ENCODE measurements at places on chromosomes 4 and X. TPM values are rescaled to one million over a fixed set of nuclear protein-coding genes. Genes with fewer than 3 reads are reported as not detected.

DNA sequence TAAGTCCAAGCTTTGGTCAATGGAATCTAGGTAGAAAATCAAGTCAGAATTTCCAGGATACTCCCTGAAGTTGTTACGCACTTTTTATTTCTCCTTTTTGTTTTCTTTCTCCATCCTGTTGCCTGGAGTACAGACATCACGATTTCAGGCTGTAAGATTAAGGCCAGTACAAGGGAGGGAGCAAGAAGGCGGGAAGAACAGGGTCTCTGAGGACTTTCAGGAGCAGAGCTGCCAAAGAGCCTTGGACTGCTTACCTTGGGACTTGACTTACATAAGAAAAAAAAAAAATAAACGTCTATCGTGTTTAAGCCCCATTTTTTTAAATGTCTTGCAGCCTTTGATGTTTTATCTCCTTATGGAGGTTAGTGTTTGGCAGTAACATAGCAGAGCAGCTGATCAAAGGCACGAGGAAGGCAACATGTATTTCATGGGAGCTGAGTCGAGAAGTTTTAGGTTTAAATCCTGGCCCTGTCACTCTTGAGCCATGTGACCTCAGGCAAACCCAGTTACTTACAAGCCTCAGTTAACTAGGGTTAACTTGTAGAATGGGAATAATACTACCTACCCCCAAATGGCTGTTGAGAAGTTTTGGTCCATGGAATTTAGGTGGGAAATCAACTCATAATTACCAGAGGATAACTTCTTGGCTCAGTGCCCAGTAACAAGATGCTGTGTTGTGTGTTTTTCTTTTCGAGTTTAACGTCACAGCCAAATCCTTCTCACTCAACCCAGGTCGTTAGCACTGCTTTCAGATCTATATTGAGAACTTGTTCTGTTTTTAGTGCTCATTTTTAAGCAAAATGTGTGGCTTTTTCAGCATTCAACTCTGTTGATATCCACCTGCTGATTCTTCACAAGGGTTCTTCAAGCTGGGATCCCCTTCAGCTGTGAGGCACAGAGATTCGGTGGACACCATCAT lies 106.8 kb downstream of the CLNK start:
- H3K27ac ChIP-seq = no peak overlapping the region
- DNase-seq = no peak
- H3K4me3 ChIP-seq = no peak overlapping the region

DNA sequence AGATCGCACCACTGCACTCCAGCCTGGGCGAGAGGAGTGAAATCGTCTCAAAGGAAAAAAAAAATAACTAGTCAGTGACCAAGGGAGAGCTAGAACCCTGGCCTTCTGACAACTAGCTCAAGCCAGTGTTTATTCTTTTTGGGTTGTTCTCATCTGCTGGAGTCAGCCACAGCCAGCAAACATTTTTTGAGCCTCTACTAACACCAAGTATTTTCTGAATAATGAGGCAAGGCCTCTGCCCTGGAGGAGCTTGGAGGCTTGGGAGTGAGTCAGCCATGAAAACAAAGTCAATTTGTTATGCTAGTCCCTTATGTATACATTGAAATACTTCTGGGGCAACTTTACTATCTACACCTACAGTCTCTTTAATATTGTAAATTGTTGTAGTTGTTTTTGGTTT lies 46.5 kb downstream of the TMA16 start:
- no peak for DNase-seq
- no peaks in the 10 kb centered on the region for H3K4me1 ChIP-seq
- H3K4me3 ChIP-seq = no peak overlapping the region
- no peaks in the 10 kb centered on the region for H3K27me3 ChIP-seq
- H3K36me3 ChIP-seq = no peaks in the 10 kb centered on the region

GRCh38 chr4:55075823-55076716 lies 49.3 kb downstream of the KDR start:
- H3K27ac ChIP-seq = no peak overlapping the region
- no peaks in the 10 kb centered on the region for H3K27me3 ChIP-seq
- H3K4me3 ChIP-seq = no peak overlapping the region
- H3K4me1 ChIP-seq = no peaks in the 10 kb centered on the region

- no peak overlapping the region for H3K27ac ChIP-seq
- no peaks in the 10 kb centered on the region for H3K4me1 ChIP-seq
- H3K4me3 ChIP-seq = no peak overlapping the region
- DNase-seq = no peak
Observed at GRCh38 chr4:167616476-167616875, 382.2 kb upstream of the SPOCK3 start.

DNA sequence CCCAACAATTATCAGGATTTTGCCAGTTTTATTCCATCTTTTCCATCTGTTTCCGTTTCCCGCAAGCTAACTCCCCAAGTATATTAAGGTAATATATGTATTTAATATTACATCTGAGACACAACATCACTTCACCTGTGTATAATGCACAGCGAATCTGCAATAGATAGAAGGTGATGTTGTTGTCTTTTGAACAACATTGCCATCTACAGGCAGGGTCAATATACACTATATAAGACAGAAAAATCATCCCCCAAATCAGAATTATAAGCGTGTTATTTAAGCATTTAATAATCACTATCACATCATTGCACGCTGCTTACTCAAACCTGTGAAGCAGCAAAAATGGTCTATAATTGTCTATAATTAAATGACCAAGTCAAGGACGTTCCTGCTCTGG lies 1115.5 kb downstream of the NLGN4X start:
- no peak overlapping the region for H3K27ac ChIP-seq
- H3K36me3 ChIP-seq = no peaks in the 10 kb centered on the region
- no peak overlapping the region for H3K4me3 ChIP-seq
- DNase-seq = no peak

DNA sequence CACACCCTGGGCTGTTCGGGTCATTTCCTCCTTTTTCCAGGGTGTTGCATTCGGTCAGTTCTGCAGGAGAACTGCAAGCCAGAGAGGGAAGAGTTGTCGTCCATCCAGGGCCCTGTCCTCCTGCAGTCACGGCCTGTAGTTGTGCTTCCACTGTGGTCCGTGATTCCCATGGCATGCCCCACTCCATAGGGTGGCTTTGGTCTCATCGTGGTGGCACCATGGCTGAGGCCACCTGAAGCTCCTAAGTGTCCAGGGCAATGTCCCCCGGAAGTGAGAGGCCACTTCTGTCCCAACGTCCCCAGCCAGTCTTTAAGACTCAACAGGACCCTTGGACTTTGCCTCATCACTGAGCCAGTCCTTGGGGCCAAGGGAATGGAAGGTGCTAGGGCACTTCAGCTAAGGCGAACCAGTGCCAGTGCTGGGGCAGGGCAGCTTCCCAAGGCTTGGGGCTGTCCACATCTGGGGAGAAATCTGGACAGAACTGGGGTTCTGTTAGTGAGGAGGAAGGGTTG lies 83.7 kb downstream of the HTRA3 start:
- H3K36me3 ChIP-seq = no peaks in the 10 kb centered on the region
- no peak overlapping the region for H3K4me3 ChIP-seq
- no peaks in the 10 kb centered on the region for H3K27me3 ChIP-seq

- H3K27ac ChIP-seq = no peak overlapping the region
- H3K4me1 ChIP-seq = no peaks in the 10 kb centered on the region
- H3K27me3 ChIP-seq = no peaks in the 10 kb centered on the region
- DNase-seq = no peak
Observed at GRCh38 chr4:53622739-53623151, 31.5 kb upstream of the LNX1 start.

DNA sequence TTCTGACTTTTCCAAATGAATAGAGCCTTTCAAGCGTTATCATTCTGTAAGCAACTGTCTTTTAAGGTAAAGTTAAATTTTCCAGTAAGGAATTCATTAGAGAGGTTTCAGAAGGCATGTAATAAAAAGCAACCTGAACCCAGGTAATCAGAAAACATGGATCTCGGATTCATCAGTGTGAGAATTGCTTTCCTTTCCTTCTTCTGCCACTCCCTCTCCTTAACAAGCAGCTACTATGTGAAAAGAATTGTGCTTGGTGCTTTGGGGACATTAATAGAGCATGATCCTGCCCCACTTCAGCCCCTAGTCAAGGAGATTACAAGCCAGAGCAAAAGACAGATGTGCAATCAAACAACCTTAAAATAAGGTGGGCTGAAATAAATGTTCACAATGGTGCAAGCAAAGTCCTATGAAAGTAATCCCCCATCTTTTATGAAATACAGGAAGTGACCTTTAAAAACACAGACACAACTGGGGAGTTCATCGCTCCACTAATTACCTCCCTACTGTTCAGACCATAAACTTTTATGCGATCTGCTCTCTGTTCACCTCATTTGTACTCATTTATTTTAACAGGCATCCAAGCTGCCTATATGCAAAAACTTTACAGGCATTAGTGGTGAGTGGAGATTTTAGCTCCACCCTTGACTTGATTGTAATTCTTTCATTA lies 122.9 kb upstream of the RASGEF1B start:
- no peaks in the 10 kb centered on the region for H3K36me3 ChIP-seq
- H3K4me3 ChIP-seq = no peak overlapping the region
- H3K4me1 ChIP-seq = no peaks in the 10 kb centered on the region
- no peak for DNase-seq
- H3K27me3 ChIP-seq = no peaks in the 10 kb centered on the region
- H3K27ac ChIP-seq = no peak overlapping the region

DNA sequence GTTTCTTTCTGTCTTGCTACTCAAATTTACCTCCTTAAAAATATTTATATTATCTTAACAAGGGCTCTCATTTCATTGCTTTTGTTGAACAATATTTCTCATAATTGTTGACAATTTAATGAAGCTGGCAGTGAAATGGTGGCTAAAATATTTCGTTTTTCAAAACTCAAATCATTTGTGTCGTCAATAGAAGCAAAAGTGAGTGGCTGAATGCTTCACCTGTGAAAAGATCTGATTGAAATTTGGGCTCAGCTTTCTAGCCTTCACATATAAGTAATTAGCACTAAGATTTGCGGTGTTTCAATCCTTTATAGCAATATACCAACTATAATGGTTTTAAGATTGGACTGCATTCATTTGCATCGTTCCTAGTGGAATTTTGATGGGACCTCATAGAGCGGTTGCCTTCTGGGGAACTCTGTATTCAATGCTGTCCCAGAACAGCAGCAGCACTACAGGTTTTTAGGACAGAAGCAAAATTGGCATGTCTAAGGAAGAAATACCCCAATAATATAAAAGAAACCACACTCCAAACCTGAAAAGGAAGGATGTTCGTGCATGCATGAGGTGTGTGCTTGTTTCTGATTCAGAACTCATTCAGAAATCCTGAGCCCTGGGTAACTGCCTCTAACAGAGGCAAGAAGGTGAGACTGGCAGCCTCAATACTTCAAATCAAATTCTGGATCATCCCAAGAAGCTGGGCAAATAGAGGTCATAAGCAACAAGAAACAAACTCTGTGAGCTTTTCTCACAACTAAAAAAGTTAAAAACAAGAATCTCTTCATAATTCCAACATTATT lies 2.5 kb downstream of the CXCL1 start:
- H3K36me3 ChIP-seq = no peaks in the 10 kb centered on the region
- H3K27me3 ChIP-seq = no peaks in the 10 kb centered on the region
- DNase-seq = no peak
- H3K27ac ChIP-seq = no peak overlapping the region

DNA sequence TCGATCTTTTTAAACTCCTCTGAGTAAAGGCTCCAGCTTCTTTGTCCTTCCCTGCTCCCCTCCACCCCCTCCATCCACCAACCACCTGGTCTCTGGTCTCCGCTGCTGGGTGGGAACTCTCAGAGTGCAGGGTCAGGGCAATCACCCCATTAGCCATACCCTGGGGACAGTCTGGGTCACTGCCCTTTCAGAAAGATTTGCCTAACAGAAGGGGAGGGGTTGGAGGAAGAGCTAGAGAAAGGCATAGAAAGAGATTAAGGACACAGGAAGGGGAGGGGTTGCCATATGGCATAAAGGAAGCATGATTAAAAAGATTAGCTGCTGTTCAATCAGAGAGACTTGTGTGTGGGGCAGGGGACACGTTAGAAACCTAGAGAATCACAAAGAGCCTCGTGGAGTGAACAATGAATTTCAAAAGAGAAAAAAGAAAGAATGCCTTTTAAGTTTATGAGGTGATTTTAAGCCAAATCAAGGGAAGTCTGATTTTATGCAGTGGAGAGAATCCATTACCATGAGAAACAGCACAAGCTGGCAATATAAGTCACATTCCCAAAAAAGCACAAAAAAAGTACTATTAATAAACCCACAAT lies 115.5 kb upstream of the ACSL4 start:
- DNase-seq = no peak
- H3K36me3 ChIP-seq = no peaks in the 10 kb centered on the region
- H3K4me3 ChIP-seq = no peak overlapping the region
- no peaks in the 10 kb centered on the region for H3K4me1 ChIP-seq
- no peak overlapping the region for H3K27ac ChIP-seq
- no peaks in the 10 kb centered on the region for H3K27me3 ChIP-seq

- no peaks in the 10 kb centered on the region for H3K27me3 ChIP-seq
- no peak overlapping the region for H3K4me3 ChIP-seq
- no peak overlapping the region for H3K27ac ChIP-seq
- DNase-seq = no peak
- peaks cover 6% of the 10 kb centered on the region for H3K36me3 ChIP-seq
Observed at GRCh38 chr4:25367877-25368276, 9.2 kb upstream of the ANAPC4 start.

GRCh38 chr4:64796581-64796980 lies 387.3 kb upstream of the TECRL start:
- no peaks in the 10 kb centered on the region for H3K27me3 ChIP-seq
- DNase-seq = no peak
- H3K27ac ChIP-seq = no peak overlapping the region

DNA sequence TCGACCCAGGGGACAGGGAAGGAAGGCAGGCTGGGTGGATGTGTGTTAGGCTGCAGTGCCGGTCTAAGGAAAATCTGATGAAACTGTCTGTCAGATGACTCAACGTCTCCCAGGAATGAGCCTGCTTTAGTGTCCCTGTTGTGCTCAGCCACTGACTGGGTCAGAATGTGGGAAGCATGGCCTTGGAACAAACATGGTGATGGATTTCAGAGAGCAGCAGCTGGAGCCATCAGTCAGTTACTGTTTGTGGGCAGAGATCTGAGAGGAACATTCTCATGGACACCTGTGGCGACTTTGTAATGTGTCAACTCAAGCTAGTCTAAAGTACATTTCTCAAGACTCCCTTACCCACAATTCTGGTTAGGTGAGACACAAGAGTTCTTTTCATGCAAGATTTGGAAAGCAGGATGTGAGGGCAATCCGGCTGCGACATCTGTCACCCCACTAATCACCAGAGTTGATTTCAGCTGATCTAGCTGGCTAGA lies 63.2 kb downstream of the ANAPC10 start:
- no peak for DNase-seq
- H3K36me3 ChIP-seq = peaks cover 7% of the 10 kb centered on the region
- no peak overlapping the region for H3K4me3 ChIP-seq
- no peak overlapping the region for H3K27ac ChIP-seq

GRCh38 chrX:16658284-16658683 lies 8.3 kb downstream of the S100G start:
- no peaks in the 10 kb centered on the region for H3K36me3 ChIP-seq
- no peak overlapping the region for H3K4me3 ChIP-seq
- H3K27ac ChIP-seq = no peak overlapping the region
- no peaks in the 10 kb centered on the region for H3K27me3 ChIP-seq
- no peak for DNase-seq

- no peak overlapping the region for H3K4me3 ChIP-seq
- H3K27ac ChIP-seq = no peak overlapping the region
- no peaks in the 10 kb centered on the region for H3K27me3 ChIP-seq
- peaks cover 44% of the 10 kb centered on the region for H3K36me3 ChIP-seq
- no peak for DNase-seq
Observed at GRCh38 chr4:1299301-1299860, 9.7 kb downstream of the MAEA start.

- no peak overlapping the region for H3K27ac ChIP-seq
- H3K36me3 ChIP-seq = no peaks in the 10 kb centered on the region
- H3K4me3 ChIP-seq = no peak overlapping the region
- no peaks in the 10 kb centered on the region for H3K4me1 ChIP-seq
- no peak for DNase-seq
Observed at GRCh38 chr4:1749370-1749769, 28.0 kb downstream of the TACC3 start.

ZDHHC9 gene
- total RNA-seq = 7.3 TPM

CT45A5 gene
- not detected for total RNA-seq

SULT1E1 gene
- not detected for total RNA-seq

CHRDL1 gene
- total RNA-seq = not detected

EDNRA gene
- not detected for total RNA-seq

Data from naive thymus-derived CD4-positive, alpha-beta T cell (primary cell).